Non-pigmented ciliary epithelial cell (primary cell): ENCODE measurements at places on chromosomes 7 and 10.
A peak's percentile ranks its signal among the peaks of the same experiment; 100 is the strongest.

DNA sequence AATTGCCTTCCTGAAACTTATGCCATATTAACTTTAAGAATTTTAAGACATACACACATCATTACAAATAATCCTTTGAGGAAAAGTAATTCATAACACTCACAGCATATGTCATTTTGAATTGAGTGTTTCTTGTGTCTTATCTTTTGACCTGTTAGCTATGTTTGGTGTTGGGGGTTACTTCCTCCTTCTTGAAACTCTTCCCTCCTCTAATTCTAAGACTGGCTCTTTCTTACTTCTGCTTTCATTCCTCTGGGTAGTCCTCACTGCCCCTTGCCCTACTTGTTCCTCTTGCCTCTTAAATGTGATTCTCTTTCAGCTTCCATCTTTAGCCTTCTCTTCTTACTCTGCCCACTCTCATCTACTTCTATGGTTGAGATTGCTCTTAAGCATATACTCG is 28.3 kb upstream of the PIP4K2A start:
- DNase-seq: no peak

GRCh38 chr7:49527182-49527581 is 246.3 kb upstream of the VWC2 start:
- DNase-seq: no peak

DNA sequence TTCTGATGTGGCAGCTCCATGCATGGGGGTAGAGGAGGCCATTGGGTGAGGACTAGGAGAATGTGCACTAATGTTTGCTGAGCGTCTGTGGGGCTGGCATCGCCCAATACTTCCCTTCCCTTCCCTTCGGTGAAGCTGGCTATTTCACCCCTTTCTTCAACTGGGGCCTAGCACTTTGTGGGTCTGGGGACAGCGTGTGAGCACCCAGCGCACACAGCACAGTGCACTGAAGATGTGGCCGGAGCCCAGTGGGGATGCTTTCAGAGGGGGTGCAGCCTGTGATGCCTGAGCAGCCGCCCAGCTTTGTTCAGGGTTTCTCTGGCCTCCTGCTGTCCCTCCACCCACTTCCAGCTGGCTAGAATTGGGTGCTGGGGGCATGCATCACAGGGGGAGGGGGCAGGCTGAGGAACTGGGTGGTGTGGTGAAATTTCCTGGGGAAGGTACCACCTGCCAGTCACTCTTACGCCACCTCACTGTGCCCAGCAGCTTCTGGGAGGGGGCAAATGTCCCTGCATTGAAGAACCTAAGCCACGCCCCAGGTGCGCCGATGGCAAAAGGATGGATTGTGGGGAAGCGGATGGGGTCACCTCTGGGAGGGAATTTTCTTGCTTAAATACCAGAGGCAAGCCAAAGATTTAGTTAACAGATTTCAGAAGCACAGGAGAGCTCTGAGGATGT is 45.5 kb downstream of the CLEC2L start:
- no peak for DNase-seq

GRCh38 chr7:11478426-11478825 is 353.6 kb downstream of the THSD7A start:
- no peak for DNase-seq

DNA sequence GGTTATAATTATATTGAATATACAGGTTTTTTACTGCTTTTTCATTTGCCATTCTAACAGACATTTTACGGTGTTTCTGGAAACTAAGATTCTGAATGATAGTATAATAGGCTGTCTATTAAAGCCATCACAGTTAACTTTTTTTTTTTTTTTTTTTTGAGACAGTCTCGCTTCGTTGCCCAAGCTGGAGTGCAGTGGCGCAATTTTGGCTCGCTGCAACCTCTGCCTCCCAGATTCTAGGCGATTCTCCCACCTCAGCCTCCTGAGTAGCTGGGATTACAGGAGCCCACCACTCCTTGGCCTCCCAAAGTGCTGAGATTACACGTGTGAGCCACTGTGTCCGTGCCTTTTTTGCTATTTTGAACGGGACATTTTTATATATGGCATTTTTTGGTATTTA is 4.4 kb downstream of the TDRD1 start:
- no peak for DNase-seq

- no peak for DNase-seq
These were observed 70.9 kb upstream of the CCDC71L start for GRCh38 chr7:106731646-106732444.

DNA sequence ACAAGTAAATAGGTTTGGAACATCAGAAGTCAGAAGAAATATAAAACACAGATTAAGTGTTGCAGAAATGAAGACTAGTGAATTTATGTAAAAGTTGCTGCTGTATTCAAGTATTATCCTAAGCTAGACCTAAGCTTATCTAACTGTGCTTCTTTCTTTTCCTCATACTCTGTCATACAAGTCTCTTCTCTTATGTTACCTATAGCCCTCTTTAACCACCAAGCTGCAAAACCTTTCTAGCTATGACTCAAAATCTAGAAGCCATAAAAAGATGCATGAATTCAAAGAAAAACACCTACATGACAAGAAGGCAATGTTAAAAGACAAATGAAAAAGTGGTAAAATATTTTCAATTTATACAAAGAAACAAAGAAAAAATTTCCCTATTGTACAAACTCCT is 23.0 kb downstream of the DENND11 start:
- no peak for DNase-seq

DNA sequence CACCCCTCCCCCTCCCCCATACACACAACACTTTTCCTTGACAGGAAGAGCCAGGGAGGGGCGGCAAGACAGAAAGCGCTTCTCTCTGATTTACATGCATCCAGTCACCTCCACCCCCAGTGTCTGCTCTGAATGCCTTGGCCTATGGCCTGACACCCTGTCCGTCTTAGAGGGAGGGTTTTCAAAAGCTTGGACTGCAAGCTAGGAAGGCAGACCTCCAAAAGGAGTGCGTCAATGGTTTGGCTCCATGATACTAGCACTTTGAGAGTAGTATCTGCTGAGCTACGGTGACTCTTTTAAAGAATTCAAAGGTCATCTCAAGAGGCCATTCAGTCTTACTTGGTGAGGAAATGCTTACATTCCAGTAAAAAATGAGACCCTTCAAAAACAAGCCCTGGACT is 20.3 kb upstream of the PAX2 start:
- DNase-seq: peak; percentile 0

DNA sequence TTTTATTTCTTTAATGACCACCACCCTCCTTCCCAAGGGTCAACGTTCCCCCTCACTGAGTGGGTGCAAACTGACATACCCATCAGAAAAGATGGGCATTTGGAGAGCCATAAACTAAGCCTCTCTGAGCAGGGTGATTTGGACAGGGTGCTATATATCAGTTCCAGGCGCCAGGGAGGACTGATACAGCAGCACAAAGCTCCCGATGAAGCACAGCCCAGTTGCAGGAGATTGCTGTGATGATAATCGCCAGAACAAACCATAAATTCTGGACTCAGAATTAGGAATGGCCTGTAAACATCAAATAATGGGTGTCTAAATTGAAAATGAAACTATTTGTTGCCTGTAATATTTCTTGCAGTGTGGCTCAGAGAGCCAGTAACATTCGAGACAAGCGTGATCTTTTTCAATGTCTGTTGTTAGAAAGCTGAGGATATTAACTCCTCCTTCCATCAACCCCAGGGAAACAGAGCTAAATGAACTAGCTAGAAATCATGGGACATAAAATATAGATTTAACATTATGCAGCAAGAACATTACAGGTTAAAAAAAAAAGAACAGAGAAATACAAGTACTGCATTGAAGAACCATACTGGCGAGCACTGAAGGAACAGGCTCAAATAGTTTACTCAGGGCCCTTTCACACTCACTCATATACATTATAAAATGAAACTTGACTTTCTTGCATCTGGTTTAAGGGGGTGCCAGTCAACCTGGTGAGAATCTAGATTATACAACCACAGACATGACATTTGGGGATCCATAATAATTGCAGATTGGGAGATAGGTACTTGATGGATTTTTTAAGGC is 137.5 kb upstream of the LRRTM3 start:
- no peak for DNase-seq

DNA sequence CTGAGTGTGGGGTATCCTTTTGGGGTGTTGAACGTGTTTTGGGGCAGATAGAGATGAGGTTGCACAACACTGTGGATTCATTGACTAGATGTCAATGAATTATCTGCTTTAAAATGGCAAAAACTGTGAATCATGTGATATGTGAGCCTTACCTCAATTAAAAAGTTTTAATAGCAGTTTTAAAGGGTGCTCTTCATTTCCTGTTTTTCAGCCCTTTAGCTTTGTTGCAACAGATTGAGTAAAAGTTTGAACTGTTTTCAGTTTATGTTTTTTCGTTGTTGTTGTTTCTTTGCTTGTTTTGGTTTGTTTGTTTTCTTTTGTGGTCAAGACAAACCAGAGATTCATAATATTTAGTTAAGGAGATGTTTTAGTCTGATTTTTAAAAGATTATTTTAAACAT is 9.4 kb downstream of the TAS2R41 start:
- no peak for DNase-seq

GRCh38 chr7:27961255-27961654 is 219.3 kb downstream of the JAZF1 start:
- DNase-seq: no peak
